ENCODE measurements at places on chromosomes 6 and 20.

GRCh38 chr6:17867880-17868279 lies 119.6 kb downstream of the KIF13A start:
- no peak for DNase-seq

DNA sequence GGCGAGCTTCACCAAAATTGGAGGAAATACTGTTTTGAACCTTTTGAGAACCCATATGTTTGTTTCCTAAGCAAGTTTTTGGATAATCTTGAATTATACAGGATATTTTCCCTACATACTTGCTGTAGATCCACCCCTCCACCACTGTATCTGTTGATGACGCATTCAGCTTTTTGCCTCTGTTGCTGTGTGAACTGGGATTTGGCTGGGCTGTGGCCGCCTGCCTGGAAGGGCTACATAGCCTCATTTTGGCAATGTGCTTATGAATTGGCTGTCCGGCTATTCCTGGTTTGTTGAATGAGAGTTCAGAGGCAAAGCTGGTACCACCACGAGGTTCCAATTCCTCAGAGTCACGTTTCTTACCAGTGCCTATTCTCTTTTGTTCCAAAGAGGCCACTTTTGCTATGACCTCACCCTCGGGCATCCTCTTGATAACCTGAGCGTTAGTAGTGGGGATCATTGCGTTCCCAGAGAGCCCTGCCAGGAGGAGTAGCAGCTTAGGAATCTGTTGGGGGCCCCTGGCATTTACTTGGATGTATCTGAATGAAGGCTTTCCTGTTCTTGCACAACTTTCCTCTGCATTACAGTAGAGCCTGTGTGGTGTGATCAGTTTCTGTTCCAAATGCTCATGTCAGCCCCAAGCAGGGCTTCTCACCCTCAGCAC lies 6.4 kb downstream of the FAM83D start:
- DNase-seq, result no peak

GRCh38 chr6:157967020-157967419 lies 14.6 kb upstream of the SYNJ2 start:
- DNase-seq, result peak; percentile 29

- DNase-seq, result no peak
Observed at GRCh38 chr6:150930841-150931240, 65.3 kb downstream of the MTHFD1L start.

DNA sequence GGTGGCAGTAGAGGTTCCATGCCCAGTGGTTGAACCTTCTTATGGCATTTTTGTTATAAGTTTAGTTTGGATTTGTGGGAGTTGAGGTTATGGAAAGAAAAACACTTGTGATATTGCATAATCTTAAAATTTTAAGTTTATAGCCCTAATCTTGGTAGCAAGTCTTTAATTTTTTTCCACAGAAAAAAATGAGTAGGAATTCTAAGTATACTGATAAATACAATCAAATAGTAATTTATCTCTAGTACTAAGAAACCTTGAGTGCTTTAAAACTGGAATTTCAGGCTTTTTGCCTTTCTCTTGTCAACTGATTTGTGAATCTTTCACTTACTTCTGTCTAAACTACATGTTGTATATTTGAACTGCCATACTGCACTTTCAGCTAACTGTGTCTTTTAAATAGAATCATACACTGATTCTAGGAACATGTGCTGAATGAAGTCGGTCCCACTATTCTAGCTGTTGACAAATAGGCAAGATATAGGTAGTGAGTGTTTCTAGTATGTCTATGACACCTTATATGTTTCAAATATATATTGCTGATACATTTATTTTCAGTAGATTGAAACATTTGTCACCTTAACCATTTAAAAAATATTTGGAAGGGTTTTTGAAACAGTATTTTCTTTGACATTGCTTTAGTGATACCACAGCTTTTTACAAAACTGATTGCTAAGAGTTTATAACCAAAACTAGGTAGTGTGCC lies 2.4 kb downstream of the PARD6B start:
- DNase-seq, result no peak

Measured in kidney (tissue), 22 donors.